ENCODE measurements at places on chromosomes 3 and 15. TPM values are rescaled to one million over a fixed set of nuclear protein-coding genes. Genes with fewer than 3 reads are reported as not detected.

Gene PPP2R3A
- not detected for total RNA-seq

Gene XXYLT1
- total RNA-seq: 11.0 TPM

Gene ALDH1L1
- not detected for total RNA-seq

Gene GOLGA6L9
- total RNA-seq: 0.91 TPM

Gene ELL3
- total RNA-seq: 1.4 TPM

Gene SOX2
- total RNA-seq: not detected

Gene EAF2
- total RNA-seq: 39.3 TPM

Gene TMCO5A
- not detected for total RNA-seq

Gene STAB1
- 0.09 TPM for total RNA-seq

Gene COPB2
- total RNA-seq: 110 TPM

Data from T-helper 2 cell treated with Interferon-gamma antibody and Interleukin-4, amounts not matched to agents 100 ng/mL and 5 ng/mL, for 36 hours (primary cell).